GM18507 (cell line): ENCODE measurements at places on chromosomes 4 and X.

DNA sequence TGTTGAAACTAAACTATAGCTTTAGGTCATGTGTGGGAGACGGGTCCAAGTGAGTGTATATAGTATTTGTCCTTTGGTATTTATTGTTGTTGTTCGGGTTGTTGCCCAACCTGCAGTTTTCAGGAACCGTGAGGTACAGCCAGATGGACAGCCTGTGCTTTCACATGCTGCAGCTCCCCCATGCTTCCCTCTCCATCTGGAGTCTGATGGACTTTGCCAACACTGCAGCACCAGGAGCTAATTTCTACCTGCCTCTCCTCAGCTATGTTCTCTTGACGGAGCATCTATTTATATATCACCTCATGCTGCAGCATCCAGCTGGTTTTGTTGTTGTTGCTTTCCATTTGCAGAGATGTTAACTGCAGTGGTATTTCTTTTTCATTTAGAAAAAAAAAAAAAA lies 80.1 kb downstream of the TLL1 start:
- DNase-seq = no peak

DNA sequence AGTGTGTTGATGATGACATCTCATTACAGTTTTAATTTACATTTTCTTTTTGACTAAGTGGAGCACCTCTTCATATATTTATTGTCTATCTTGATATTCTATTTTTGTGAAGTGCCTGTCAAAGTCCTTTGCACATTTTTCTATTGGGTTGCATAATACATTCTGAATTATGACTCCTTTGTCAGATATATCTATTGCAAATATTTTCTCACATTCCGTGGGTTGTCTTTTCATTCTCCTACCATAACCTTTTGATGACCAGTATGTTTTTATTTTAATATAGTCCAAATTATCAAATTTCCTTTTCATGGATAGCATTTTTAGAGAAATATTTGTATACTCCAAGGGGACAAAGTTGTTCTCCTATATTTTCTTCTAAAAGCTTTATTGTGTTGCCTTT lies 126.4 kb downstream of the PJA1 start:
- DNase-seq = no peak

DNA sequence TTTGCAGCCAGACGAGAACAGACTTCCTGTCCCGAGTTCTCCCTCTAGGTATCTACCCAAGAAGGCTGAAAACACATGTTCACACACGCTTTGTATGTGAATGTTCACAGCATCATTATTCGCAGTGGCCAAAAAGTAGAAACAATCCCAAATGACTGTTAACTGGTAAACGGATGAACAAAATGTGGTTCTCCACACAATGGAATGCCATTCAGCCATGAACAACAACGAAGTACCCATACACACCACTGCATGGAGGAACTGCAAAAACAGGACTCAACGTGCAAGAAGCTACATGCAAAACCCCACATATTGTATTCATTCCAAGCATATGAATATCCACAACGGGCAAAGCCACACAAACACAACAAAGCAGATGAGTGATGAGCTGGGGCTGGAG lies 45.0 kb downstream of the PDHA1 start:
- DNase-seq = no peak

DNA sequence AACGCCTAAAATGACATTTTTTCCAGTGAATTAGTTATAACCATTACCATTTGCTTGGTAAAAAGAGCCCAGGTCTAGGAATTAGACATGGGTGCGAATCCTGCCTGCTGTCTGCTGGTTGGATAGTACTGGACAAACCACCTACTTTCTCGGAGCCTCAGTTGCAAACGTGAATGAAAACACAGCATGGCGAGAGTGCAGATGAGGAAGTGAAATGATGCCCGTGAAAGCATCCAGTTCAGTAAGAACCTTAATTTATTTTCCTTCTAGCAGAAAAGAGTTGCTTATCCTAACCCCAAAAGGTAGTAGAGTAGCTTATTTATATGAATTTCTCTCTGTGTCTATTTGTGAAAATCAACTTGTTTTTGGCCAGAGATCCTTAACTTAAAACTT lies 171.4 kb upstream of the GALNT7 start:
- DNase-seq = no peak

- DNase-seq = no peak
Observed at GRCh38 chrX:40887476-40887875, 152.1 kb upstream of the MED14 start.

DNA sequence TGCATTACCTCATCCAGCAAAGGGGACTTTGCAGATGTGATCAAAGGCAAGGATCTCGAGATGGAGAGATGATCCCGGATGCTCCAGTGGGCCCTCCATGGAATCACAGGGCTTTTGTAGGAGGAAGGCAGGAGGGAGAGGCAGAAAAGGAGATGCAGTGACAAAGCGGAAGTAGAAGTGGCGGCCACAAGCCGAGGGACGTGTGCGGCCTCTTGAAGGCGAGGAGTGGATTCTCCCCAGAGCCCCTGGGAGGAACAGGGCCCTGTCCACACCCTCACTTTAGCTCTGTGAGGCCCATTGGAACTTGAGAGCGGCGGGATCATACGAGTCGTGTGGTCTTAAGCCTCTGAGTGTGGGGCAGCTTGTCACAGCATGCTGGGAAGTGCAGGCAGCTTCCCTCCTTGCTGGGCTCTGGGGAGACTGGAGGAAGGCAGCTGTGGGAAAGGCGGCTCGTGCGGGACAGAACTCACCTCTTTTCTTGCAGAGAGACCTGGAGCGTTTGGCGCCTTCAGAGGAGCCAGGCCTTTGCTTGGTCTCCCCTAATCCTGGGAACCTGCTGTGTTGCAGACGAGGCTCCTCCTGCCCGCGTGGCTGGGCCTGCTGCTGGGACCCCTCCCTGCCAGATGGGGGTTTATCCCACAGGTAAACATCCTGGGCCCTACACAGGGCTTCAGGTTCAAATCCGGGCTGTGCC lies 10.2 kb downstream of the SH3TC1 start:
- DNase-seq = no peak

DNA sequence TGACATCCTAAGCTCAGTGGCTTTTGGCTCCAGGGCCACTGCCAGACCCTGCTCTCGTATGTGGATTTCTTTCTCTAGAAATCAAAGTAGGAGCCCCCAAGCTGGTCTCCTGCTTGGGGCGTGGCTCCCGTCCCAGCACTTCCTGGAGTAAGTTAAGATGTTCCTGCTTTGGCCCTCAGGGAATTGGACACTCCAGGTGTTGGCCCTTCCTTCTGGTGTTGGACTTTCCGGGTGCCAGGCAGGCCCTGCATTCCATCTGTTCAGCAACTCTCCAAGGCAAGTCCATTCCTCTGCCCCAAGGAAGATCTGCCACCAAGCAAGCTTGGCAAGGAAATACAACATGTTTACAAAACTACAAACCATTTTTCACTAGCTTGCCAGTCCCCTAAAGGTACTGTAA lies 22.1 kb upstream of the GPC4 start:
- no peak for DNase-seq
